ENCODE measurements at places on chromosomes 3 and 15. TPM values are rescaled to one million over a fixed set of nuclear protein-coding genes. Genes with fewer than 3 reads are reported as not detected.

Gene CAPN3
- total RNA-seq, result 0.38 TPM

Gene ZNF619
- 3.4 TPM for total RNA-seq

Gene ARHGEF3
- total RNA-seq, result 13.7 TPM

Gene DLEC1
- 0.19 TPM for total RNA-seq

Gene CRYGS
- 2.1 TPM for total RNA-seq

Gene CPN2
- total RNA-seq, result not detected

Gene TUSC7
- not detected for total RNA-seq

Gene TFG
- 155 TPM for total RNA-seq

- peaks cover 21% of the 10 kb centered on the region for H3K4me1 ChIP-seq
- no peak overlapping the region for H3K27ac ChIP-seq
- no peak overlapping the region for H3K4me3 ChIP-seq
- no peaks in the 10 kb centered on the region for H3K27me3 ChIP-seq
Measured at GRCh38 chr3:160150525-160150924, 74.7 kb upstream of the C3orf80 start.

DNA sequence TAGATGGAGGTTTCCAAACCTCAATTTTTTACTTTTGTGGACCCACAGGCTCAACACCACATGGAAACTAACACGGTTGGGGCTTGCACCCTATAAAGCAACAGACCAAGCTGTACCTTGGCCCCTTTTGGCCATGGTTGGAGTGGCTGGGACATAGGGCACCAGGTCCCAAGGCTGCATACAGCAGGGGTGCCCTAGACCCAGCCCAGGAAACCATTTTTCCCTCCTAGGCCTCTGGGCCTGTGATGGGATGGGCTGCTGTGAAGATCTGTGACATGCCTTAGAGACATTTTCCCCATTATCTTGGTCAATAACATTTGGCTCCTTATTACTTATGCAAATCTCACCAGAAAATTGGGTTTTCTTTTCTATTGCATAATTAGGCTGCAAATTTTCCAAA, 337.0 kb upstream of the CADM2 start:
- no peaks in the 10 kb centered on the region for H3K27me3 ChIP-seq
- no peak overlapping the region for H3K4me3 ChIP-seq
- no peak for DNase-seq

- H3K27me3 ChIP-seq, result peaks cover 8% of the 10 kb centered on the region
- H3K36me3 ChIP-seq, result no peaks in the 10 kb centered on the region
- H3K4me3 ChIP-seq, result no peak overlapping the region
- H3K27ac ChIP-seq, result no peak overlapping the region
Measured at GRCh38 chr15:59904450-59905135, 99.5 kb upstream of the FOXB1 start.

DNA sequence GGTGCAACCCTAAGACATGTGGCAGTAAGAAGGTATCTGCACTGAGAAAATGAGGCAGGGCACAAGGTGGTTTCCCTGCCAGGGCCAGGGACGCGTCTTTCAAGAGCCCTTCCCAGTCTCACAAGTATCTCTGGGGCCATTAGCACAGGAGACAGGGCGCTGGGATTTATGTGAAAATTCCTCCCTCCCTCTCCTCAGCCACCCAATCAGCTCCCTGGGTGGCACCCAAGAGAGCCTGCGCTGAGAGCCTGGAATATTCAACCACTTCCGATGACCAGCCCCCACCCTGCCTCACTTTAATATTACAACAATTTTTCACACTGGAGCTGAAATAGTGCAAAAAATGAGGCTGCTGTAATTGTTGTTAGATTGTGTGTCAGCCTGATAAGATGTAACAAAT, 26.1 kb downstream of the SEC61A1 start:
- H3K27me3 ChIP-seq, result no peaks in the 10 kb centered on the region
- no peak overlapping the region for H3K4me3 ChIP-seq
- peaks cover 52% of the 10 kb centered on the region for H3K4me1 ChIP-seq
- no peaks in the 10 kb centered on the region for H3K36me3 ChIP-seq
- no peak overlapping the region for H3K27ac ChIP-seq

DNA sequence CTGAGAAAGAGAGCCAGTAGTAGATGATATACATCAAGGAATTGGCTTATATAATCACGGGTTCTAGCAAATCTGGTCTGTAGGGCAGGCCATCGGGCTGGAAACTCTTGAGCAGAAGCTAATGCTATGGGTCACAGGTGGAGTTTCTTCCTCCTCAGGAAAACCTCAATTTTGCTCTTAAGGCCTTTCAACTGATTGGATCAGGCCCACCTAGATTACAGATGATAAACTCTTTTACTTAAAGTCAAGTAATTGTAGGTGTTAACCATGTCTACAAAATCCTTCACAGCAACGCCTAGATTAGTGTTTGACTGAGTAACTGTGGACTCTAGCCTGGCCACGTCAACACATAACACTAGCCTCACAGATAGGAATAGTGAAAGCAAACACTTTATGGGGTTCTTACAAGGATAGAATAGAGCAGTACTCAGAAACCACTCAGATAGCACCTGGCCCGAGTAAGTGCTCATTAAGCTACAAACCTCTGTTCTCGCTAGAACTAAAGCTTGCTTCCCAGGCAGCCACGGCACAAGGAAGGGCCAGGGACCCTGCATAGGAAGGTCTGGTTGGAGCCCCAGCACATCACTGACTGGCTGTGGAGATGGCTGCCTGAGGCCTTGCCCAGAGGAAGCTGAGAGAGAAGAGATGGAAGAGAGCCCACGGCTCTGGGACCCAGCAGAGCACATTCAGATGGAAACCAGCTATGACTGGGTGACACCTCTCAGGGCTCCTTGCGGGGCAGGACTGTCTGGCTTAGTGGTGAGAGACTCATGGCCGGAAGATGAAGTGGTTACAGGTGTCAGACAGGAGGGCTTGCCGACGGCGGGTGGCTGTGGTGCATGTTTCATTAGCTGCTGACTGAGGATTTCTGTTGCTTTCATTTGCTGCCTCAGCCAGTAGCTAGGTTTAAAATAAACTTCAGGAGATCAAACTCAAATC, 202.5 kb upstream of the TLE3 start:
- no peaks in the 10 kb centered on the region for H3K4me1 ChIP-seq
- H3K4me3 ChIP-seq, result no peak overlapping the region
- H3K27me3 ChIP-seq, result no peaks in the 10 kb centered on the region
- H3K27ac ChIP-seq, result no peak overlapping the region
- DNase-seq, result no peak

DNA sequence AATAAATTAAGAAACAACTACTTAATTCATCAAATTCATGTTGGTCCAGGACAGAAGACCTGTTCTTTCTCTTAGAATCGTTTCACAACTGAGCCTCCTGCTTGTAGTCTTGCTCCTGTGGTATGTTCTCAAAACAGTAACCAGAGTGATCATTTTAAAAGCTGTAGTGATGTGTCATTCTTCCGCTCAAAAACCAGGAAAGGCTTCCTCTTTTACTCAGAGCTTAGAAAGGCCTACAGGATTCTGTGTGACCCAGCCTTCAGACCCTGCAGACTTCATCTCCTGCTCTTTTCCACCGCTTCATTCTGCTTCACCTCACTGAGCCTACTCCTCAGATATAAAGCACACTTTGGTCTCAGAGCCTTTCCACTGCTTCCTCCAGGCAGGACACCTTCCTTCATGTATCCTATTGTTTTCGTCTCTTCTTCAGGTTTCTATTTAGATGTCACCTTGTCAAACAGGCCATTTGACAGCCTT, 22.7 kb downstream of the ST6GAL1 start:
- no peaks in the 10 kb centered on the region for H3K27me3 ChIP-seq
- DNase-seq, result peak; percentile 34
- no peak overlapping the region for H3K4me3 ChIP-seq

- no peak overlapping the region for H3K4me3 ChIP-seq
- DNase-seq, result no peak
Measured at GRCh38 chr3:193992425-193993037, 143.4 kb upstream of the HES1 start.

DNA sequence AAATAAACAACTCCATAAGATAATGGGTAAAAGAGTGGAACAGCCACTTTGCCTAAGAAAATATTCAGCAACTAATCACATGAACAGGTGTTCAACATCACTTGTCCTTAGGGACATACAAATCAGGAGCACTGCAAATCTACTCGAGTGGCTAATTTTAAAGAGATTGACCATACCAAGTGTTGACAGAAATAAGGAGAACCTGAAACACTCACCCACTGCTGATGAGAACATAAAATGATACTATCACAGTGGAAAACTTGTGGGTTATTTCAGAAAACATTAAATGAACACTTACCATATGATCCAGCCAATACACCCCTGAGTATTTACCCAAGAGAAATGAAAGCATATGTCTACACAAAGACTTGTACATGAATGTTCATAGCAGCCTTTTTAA, 70.5 kb downstream of the GABRB3 start:
- no peak overlapping the region for H3K27ac ChIP-seq
- no peaks in the 10 kb centered on the region for H3K27me3 ChIP-seq
- DNase-seq, result no peak
- H3K4me1 ChIP-seq, result no peaks in the 10 kb centered on the region

- no peaks in the 10 kb centered on the region for H3K27me3 ChIP-seq
- peaks cover 4% of the 10 kb centered on the region for H3K36me3 ChIP-seq
- H3K27ac ChIP-seq, result no peak overlapping the region
- no peaks in the 10 kb centered on the region for H3K4me1 ChIP-seq
- H3K4me3 ChIP-seq, result no peak overlapping the region
Measured at GRCh38 chr3:94070341-94070911, 7.6 kb downstream of the NSUN3 start.

GRCh38 chr15:34334672-34335071, 2.9 kb downstream of the SLC12A6 start:
- H3K27me3 ChIP-seq, result no peaks in the 10 kb centered on the region
- DNase-seq, result no peak
- H3K27ac ChIP-seq, result no peak overlapping the region
- H3K4me3 ChIP-seq, result no peak overlapping the region
- H3K36me3 ChIP-seq, result peaks cover 8% of the 10 kb centered on the region

- no peak overlapping the region for H3K27ac ChIP-seq
- H3K27me3 ChIP-seq, result no peaks in the 10 kb centered on the region
- H3K36me3 ChIP-seq, result peaks cover 14% of the 10 kb centered on the region
- DNase-seq, result peak; percentile 47
Measured at GRCh38 chr15:59247364-59247763, 40.7 kb downstream of the LDHAL6B start.

GRCh38 chr3:188979248-188979647, 192.5 kb upstream of the TPRG1 start:
- no peak overlapping the region for H3K4me3 ChIP-seq
- no peak for DNase-seq
- no peak overlapping the region for H3K27ac ChIP-seq
- H3K4me1 ChIP-seq, result peaks cover 15% of the 10 kb centered on the region
- no peaks in the 10 kb centered on the region for H3K36me3 ChIP-seq

DNA sequence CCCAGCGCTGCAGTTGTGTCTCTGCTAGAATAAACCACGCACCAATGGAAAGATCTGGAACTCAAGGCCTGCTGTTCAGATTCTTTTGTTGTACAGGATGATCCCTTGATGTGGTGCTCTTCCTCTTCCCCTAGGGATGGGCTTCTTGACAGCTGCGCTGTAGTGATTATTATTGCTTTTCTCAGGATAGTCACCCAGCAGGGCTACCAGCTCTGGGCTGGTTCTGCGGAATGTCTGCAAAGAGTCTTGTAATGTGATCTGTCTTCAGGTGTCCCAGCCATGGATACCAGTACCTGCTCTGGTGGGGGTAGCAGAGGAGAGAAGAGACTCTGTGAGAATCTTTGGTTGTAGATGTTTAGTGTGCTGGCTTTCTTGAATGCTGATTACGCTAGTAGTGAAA, 974.2 kb downstream of the NSUN3 start:
- DNase-seq, result no peak
- H3K36me3 ChIP-seq, result no peaks in the 10 kb centered on the region
- no peaks in the 10 kb centered on the region for H3K4me1 ChIP-seq
- H3K27ac ChIP-seq, result no peak overlapping the region

DNA sequence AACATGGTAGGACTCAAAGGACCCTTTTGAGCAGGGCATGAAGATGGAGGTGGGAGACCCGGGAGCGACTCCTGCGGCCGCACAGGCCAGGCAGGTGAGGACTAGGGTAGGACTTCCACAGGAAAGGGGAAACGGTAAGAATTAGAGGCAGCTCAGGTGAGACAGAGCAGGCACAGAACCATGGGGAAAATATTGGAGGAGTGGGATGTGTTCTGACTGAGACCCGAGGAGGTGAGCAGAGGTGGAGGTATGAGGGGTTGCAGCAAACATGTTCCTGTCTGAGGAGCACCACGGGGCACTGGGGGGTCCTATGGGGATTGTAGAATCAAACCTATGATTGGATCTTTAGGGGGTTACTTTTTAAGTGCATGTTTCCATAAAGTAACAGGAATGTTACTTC, 1.4 kb upstream of the ISG20 start:
- DNase-seq, result no peak
- H3K4me3 ChIP-seq, result no peak overlapping the region
- H3K36me3 ChIP-seq, result peaks cover 10% of the 10 kb centered on the region
- peak overlapping the region; percentile 92 for H3K27ac ChIP-seq
- peaks cover 21% of the 10 kb centered on the region for H3K4me1 ChIP-seq

GRCh38 chr3:152891678-152892077, 56.7 kb downstream of the P2RY1 start:
- no peak overlapping the region for H3K27ac ChIP-seq
- H3K4me3 ChIP-seq, result no peak overlapping the region
- no peaks in the 10 kb centered on the region for H3K36me3 ChIP-seq
- no peak for DNase-seq

GRCh38 chr15:65512189-65512588, 5.3 kb downstream of the DPP8 start:
- H3K4me1 ChIP-seq, result peaks cover 15% of the 10 kb centered on the region
- DNase-seq, result no peak
- peak overlapping the region; percentile 14 for H3K27ac ChIP-seq
- peaks cover 7% of the 10 kb centered on the region for H3K36me3 ChIP-seq
- H3K27me3 ChIP-seq, result no peaks in the 10 kb centered on the region

DNA sequence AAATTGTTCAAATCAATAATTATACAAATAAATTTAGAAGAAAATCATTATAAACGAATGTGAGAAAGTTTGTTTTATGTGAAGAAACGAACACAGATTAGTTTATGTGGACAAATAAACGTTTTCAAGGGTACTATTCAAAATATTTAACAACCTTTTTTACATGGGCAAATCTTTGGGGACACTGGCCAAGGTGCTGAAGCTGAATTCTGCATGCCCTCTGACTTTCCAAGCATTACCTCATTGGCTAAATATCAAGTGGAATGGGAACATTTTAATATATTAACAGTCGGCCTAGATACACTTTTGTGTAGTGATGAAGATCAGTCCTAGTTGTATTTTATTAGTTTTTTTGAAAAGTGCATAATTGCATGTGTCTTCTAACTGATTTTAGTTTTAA, 636.4 kb upstream of the DPPA4 start:
- H3K4me1 ChIP-seq, result no peaks in the 10 kb centered on the region
- DNase-seq, result no peak
- no peak overlapping the region for H3K27ac ChIP-seq
- H3K4me3 ChIP-seq, result no peak overlapping the region
- no peaks in the 10 kb centered on the region for H3K27me3 ChIP-seq

- peak; percentile 93 for DNase-seq
- H3K27ac ChIP-seq, result peak overlapping the region; percentile 82
- no peaks in the 10 kb centered on the region for H3K27me3 ChIP-seq
- H3K4me3 ChIP-seq, result no peak overlapping the region
- H3K36me3 ChIP-seq, result no peaks in the 10 kb centered on the region
- peaks cover 17% of the 10 kb centered on the region for H3K4me1 ChIP-seq
Measured at GRCh38 chr3:8629151-8630021, 15.2 kb downstream of the SSUH2 start.

- peak overlapping the region; percentile 34 for H3K4me3 ChIP-seq
- H3K4me1 ChIP-seq, result peaks cover 4% of the 10 kb centered on the region
- no peak overlapping the region for H3K27ac ChIP-seq
- no peak for DNase-seq
- peaks cover 31% of the 10 kb centered on the region for H3K27me3 ChIP-seq
Measured at GRCh38 chr3:24495326-24495994, 810 bp upstream of the THRB start.

- no peaks in the 10 kb centered on the region for H3K27me3 ChIP-seq
- no peaks in the 10 kb centered on the region for H3K36me3 ChIP-seq
- H3K4me3 ChIP-seq, result no peak overlapping the region
- H3K4me1 ChIP-seq, result no peaks in the 10 kb centered on the region
- H3K27ac ChIP-seq, result no peak overlapping the region
Measured at GRCh38 chr3:84439476-84439875, 519.3 kb upstream of the CADM2 start.

All from astrocyte (in vitro differentiated cells and primary cell).